Osteoblast (primary cell): ENCODE measurements at places on chromosomes 3 and 15. TPM values are rescaled to one million over a fixed set of nuclear protein-coding genes. Genes with fewer than 3 reads are reported as not detected.
A peak's percentile ranks its signal among the peaks of the same experiment; 100 is the strongest.

SERPINI1 gene
- total RNA-seq, result 1.4 and 2.7 TPM in 2 replicates

C2CD4A gene
- under 0.01 TPM in 1 of 2 replicates, not detected in the other for total RNA-seq

RAB6B gene
- 0.59 and 0.72 TPM in 2 replicates for total RNA-seq

GOLIM4 gene
- total RNA-seq, result 44.5 and 50.1 TPM in 2 replicates

SCAANT1 gene
- total RNA-seq, result not detected in 2 replicates

HSPBAP1 gene
- 13.8 and 16.2 TPM in 2 replicates for total RNA-seq

KIF15 gene
- 1.5 and 1.8 TPM in 2 replicates for total RNA-seq

FBXL22 gene
- 0.59 and 1.8 TPM in 2 replicates for total RNA-seq

RAB43 gene
- 13.4 and 14.1 TPM in 2 replicates for total RNA-seq

KLHL40 gene
- total RNA-seq, result not detected in 2 replicates

ULK4 gene
- total RNA-seq, result 20.6 and 23.9 TPM in 2 replicates

COPS2 gene
- total RNA-seq, result 101 and 104 TPM in 2 replicates

SMAD6 gene
- 28.9 and 31.8 TPM in 2 replicates for total RNA-seq

PLCH1 gene
- total RNA-seq, result under 0.01 and 0.36 TPM in 2 replicates

- H3K27ac ChIP-seq, result no peak overlapping the region
- H3K4me3 ChIP-seq, result no peak overlapping the region
- H3K27me3 ChIP-seq, result no peaks in the 10 kb centered on the region
- no peak for DNase-seq
- H3K36me3 ChIP-seq, result no peaks in the 10 kb centered on the region
Measured at GRCh38 chr3:31725568-31725967, 192.8 kb downstream of the STT3B start.

DNA sequence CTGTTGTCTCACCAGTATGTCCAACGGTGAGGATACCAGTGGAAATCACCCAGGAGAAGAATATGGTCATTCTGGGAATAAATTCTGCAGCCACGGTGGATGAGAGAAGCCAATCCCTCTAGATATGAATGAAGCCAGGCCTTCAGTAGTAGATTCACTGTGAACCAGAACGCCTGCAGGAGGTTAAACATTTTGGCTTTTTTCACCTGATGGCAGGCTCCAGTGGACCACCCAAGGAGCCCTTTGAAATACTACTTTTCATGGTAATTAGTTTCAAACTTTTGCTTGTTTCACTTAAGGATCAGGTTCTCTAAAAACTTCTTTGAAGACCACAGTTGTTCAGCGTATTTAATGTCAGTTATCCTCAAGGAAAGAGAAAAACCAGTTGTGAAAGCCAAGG lies 353.4 kb downstream of the RORA start:
- DNase-seq, result no peak
- no peaks in the 10 kb centered on the region for H3K27me3 ChIP-seq
- H3K4me1 ChIP-seq, result peaks cover 17% of the 10 kb centered on the region
- H3K4me3 ChIP-seq, result no peak overlapping the region
- no peak overlapping the region for H3K27ac ChIP-seq

GRCh38 chr15:55993804-55994560 lies 570 bp upstream of the NEDD4 start:
- peak overlapping the region; percentile 88 for H3K4me3 ChIP-seq
- peak overlapping the region; percentile 70 for H3K27ac ChIP-seq
- H3K4me1 ChIP-seq, result peaks cover 21% of the 10 kb centered on the region
- no peaks in the 10 kb centered on the region for H3K27me3 ChIP-seq
- DNase-seq, result peak; percentile 73
- H3K36me3 ChIP-seq, result no peaks in the 10 kb centered on the region

DNA sequence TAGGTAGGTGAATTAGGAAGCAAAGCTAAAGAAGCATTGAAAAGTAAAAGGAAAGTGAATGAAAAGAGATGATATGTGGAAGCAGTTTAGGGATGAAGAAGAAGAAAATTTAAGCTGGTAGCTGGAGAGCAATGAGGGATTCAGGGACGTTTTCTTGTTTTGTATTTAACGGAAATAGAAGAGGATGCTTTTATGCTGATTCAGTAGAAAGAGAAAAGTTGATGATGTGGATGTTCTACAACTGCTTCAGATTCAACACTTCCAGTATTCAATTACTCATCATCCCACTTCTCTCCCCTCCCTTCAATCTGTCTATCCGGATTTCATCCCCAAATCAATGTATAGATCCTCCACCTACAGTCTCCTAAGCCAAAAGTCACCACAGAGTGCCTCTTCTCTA lies 448.2 kb upstream of the CCDC54 start:
- H3K4me1 ChIP-seq, result no peaks in the 10 kb centered on the region
- H3K4me3 ChIP-seq, result no peak overlapping the region
- H3K27me3 ChIP-seq, result no peaks in the 10 kb centered on the region
- H3K27ac ChIP-seq, result no peak overlapping the region
- H3K36me3 ChIP-seq, result no peaks in the 10 kb centered on the region

GRCh38 chr3:99199021-99199420 lies 297.5 kb upstream of the DCBLD2 start:
- H3K36me3 ChIP-seq, result no peaks in the 10 kb centered on the region
- H3K4me1 ChIP-seq, result no peaks in the 10 kb centered on the region
- no peak overlapping the region for H3K27ac ChIP-seq
- H3K27me3 ChIP-seq, result no peaks in the 10 kb centered on the region
- no peak overlapping the region for H3K4me3 ChIP-seq
- DNase-seq, result no peak

DNA sequence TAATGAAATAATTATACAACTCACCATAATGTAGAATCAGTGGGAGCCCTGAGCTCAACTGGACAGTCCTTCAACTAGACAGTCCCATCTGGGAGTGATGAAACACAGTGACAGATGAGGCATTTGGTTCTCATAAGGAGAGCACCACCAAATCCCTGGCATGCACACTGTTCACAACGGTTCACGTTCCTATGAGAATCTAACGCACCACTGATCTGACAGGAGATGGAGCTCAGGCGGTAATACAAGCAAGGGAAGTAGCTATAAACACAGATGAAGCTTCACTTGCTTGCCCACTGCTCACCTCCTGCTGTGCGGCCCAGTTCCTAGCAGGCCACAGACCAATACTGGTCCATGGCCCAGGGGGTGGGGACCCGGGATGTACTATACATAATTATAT lies 17.0 kb downstream of the PRKAR2A start:
- no peaks in the 10 kb centered on the region for H3K36me3 ChIP-seq
- H3K27me3 ChIP-seq, result no peaks in the 10 kb centered on the region

- no peaks in the 10 kb centered on the region for H3K36me3 ChIP-seq
- no peak overlapping the region for H3K4me3 ChIP-seq
- H3K27me3 ChIP-seq, result no peaks in the 10 kb centered on the region
- H3K27ac ChIP-seq, result peak overlapping the region; percentile 92
Measured at GRCh38 chr3:86793786-86794185, 197.2 kb downstream of the VGLL3 start.

DNA sequence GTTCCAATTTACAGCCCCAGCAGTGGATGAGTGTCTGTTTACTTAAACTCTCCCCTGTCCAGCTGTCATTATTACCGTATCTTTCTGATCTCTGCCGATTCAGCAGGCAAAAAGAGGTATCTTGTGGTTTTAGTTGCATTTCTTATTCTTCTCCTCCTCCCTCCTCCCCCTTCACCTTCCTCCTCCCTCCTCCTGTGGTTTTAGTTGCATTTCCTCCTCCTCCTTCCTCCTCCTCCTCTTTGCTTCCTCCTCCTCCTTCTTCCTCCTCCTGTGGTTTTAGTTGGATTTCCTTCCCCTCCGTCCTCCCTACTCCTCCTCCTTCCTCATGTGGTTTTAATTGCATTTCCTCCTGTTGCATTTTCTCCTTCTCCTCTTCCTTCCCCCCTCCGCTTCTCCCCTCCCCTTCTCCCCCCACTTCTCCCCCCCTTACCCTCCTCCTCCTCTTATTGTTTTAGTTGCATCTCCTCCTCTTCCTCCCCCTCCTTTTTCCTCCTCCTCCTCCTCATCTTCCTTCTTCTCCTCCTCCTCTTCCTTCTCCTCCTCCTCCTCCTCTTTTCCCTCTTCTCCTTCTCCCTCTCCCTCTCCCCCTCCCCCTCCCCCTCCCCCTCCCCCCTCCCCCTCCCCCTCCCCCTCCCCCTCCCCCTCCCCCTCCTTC lies 25.3 kb upstream of the VPS33B start:
- DNase-seq, result no peak
- no peaks in the 10 kb centered on the region for H3K4me1 ChIP-seq
- H3K27ac ChIP-seq, result no peak overlapping the region

DNA sequence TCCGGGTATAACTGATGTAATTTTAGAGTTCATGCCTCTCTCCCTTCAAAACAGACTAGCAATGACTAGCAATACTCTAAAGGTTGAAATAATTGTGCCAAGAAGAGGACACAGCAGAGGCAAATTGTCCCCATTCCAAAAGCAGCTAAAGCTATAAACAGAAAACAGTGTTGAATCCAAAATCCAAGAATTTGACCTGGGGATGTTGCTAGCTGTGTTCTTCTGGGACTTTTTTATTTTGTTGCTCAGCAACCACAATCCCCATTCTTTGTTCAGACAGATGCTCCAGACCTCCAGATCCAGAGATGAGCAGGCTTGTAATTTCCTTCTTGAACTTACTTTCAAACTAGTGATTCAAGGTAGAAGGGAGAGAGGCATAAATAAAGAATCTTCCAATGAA lies 191.5 kb downstream of the FOXB1 start:
- H3K27me3 ChIP-seq, result peaks cover 5% of the 10 kb centered on the region
- no peak for DNase-seq
- no peaks in the 10 kb centered on the region for H3K36me3 ChIP-seq
- H3K4me3 ChIP-seq, result no peak overlapping the region
- H3K27ac ChIP-seq, result no peak overlapping the region

DNA sequence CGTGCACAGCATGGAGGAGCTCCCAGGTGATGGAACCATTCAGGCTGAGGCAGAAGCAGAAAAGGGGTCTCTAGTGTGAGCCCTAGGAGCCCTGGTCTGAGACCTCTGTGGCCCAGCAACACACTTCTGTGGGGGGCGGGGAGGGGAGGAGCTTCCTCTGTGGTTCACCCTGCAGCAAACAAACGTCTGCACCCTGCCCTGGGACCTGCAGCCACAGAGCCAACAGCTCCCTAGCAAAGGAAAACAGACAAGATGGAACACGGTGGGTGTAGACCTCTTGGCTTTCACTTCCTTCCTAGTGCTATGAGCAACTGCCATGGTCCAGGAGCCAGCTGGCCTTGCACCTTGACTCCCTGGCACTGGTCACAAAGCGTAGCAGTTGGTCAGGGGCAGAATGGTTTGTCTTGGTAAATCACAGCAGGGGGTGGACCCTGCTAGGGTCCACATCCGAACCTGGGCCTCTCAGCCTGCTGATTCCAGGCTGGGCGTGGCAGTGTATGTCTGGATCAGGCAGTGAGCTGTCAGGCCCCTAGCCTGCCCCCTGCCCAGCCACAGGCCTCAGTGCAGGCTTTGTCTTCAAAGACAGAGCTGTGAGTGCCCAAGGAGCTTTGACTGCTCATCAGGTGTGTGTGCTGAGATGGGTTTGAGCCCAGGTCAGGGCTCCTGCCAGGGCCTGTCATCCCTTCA lies 6.7 kb downstream of the AMIGO3 start:
- H3K27ac ChIP-seq, result no peak overlapping the region
- H3K27me3 ChIP-seq, result no peaks in the 10 kb centered on the region
- DNase-seq, result no peak
- no peaks in the 10 kb centered on the region for H3K36me3 ChIP-seq
- no peaks in the 10 kb centered on the region for H3K4me1 ChIP-seq

DNA sequence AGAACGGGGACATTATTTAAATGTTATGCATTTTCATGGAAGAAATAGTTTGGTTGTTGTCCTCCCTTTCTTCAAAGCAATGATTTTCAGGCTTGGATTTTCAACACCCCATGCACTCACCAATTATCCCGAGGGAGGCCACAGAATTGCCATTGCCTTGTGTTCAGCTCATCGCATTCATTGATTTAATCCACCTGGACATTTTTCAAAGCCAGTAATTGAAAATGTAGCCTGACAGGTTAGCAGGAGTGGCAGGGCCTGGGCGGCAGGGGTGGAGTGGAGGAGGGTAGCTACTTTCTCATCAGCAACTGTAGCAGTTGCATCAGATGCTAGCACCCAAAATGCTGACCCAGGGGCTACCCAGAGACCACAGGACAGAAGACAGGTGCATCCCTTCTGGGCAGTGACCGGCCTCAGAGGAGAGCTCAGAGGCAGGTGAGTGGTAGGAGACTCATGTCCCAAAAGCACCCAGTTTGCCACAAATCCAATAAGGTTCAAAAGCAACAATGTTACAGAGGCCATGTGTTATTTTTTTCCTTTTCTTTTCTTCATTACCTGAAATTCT lies 242.4 kb downstream of the CD47 start:
- H3K4me3 ChIP-seq, result no peak overlapping the region
- H3K27me3 ChIP-seq, result no peaks in the 10 kb centered on the region
- no peak overlapping the region for H3K27ac ChIP-seq

DNA sequence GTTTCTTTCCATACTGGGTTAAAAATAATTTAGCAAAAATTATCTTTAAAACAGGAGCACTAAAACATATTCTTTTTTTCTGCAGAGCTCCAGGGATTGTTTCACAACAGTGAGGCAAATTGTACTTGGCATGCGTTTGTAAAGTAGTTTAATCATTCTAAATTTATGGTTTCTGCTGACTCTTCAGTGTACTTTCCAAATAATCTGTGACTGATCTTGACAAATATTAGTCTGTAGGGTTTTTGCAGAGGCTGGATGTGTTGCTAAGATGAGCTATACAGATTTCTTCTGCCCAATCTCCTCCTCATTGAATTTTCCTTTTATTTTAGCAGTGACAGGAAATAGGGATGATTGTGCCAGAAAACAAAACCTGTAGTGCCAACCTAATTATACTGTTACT lies 328.0 kb upstream of the MANF start:
- H3K4me3 ChIP-seq, result no peak overlapping the region
- no peak overlapping the region for H3K27ac ChIP-seq
- no peak for DNase-seq
- no peaks in the 10 kb centered on the region for H3K27me3 ChIP-seq

DNA sequence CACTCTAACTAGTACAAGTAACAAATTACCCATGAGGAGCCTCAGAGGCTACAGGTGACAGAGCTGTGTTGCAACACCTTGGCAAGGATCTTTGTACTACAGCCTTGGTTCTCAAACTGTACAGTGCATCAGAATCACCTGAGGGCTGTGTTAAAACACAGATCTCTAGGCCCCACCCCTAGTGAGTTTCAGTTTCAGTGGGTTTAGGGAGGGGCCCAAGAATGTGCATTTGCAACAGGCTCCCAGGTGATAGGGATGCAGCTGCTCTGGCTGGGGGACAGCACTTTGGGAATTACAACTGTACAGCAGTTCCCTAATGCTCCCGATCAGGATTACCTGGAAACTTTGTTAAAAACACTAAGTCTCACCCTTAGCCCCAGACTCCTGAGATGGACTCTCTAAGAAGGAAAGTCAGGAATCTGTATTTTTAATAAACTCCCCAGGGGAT lies 66.1 kb upstream of the NR2F2 start:
- no peak overlapping the region for H3K27ac ChIP-seq
- H3K27me3 ChIP-seq, result no peaks in the 10 kb centered on the region
- no peak overlapping the region for H3K4me3 ChIP-seq
- H3K36me3 ChIP-seq, result no peaks in the 10 kb centered on the region
- DNase-seq, result no peak

DNA sequence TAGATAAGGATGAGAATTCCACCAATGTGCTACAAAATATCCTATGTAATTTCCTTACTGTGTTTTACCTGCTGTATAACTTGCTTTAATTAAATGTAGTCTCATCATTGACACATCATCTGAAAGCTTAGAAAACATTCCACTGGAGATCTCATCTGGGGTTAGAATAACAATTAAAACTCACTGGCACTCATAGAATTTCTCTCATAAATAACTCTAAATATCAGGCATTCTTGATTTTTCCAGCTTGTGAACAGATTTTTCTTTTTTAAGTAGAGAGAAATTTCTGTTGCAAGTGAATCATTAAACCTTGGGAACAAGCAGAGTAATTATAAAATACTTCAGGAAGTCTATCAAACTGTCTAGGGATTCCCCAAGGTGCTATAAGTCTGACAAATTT lies 843.8 kb downstream of the NAALADL2 start:
- no peak overlapping the region for H3K4me3 ChIP-seq
- H3K36me3 ChIP-seq, result no peaks in the 10 kb centered on the region
- H3K27ac ChIP-seq, result no peak overlapping the region

GRCh38 chr15:40469776-40470390 lies 901 bp upstream of the CHST14 start:
- peaks cover 8% of the 10 kb centered on the region for H3K36me3 ChIP-seq
- DNase-seq, result peak; percentile 90
- H3K4me1 ChIP-seq, result peaks cover 21% of the 10 kb centered on the region
